ENCODE measurements at places on chromosomes 1 and 21.

DNA sequence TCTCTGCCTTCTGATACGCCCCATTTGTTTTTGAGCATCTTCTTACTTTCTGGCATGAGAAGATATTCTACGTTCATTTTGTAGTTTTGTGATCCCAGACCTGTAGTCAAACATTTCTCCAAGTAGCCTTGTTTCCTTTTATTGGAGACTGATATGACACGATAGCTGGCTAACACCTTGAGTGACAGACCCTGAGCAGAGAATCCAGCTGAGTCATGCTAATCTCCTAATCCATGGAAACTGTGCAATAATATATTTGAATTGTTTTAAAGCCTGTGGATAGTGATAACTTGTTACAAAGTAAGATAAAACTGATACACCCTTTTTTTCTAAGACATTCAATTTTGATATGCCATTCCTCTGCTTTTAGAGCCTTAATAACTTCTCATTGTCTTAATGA lies 1.2 kb upstream of the IFI44L start:
- no peak for DNase-seq

- DNase-seq: no peak
Observed at GRCh38 chr1:103250441-103250861, 142.1 kb upstream of the COL11A1 start.

DNA sequence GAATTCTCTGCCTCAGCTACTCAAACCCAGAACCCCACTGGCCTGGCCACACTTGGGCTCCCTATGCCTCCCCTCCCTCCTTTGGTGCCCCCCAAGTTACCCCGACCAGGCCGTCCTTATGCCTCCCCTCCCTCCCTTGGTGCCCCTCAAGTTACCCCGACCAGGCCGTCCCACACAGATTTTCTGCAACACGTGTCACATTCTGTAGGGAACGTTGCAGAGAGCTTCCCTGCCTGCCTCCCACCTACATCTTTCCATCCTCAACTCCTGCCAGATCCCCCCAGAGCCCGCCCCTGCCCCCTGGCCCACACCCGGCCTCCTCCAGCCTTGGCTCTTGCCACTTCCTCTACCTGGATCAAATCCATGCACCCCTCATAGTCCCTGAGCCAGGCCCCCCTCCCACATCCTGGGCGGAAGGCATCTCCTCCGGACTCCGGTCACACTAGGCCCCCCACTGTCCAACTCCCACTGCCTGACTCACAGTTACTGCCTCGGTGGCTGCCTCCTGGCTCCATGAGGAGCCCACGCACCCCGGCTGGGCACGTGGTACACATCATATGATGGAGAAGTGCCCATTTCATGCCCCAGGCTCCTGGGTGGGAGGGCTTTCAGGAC lies 41.2 kb downstream of the KCNAB2 start:
- DNase-seq: no peak

GRCh38 chr1:173477286-173478093 lies at the start of gene PRDX6:
PRDX6 (plus strand) TSS chr1:173477335; CDS start chr1:173477398, 63 bp downstream.
- peak; percentile 89 for DNase-seq

- DNase-seq: no peak
Observed at GRCh38 chr1:147843486-147843885, 59.1 kb upstream of the GJA8 start.

DNA sequence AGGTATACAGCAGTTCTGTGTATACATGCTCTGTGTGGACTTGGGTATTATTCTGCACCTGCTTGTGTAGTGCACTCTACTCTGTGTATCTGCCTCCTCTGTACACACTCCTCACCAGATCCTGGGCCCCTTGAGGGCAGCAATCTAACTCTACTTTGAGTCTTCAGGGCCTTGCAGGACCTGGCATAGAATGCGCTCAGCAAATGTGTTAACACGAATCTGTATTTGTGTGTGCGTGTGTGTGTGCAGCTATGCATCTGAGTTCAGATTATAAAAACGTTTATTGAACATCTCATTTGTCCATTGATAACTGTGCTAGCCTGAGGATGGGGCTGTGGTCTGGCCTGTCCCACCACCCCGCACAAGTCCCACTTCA lies 3.9 kb upstream of the MEF2D start:
- peak; percentile 30 for DNase-seq

DNA sequence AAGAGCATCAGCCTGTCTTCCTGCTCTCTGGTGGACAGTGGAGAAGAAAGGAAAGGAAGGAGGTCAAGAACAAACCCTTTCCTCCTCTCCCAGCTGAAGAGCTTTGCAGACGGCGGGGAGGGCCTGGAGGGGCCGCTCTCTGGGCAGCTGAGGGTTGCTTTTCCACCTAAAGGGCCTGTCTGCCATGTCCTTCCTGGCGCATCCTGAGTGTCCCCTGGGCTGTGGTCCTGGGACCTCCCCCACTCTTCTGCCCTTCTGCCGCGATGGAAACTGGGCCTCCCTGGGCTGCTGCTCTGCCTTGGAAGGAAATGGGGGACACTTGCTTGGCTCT lies 107.0 kb downstream of the ETS2 start:
- no peak for DNase-seq

DNA sequence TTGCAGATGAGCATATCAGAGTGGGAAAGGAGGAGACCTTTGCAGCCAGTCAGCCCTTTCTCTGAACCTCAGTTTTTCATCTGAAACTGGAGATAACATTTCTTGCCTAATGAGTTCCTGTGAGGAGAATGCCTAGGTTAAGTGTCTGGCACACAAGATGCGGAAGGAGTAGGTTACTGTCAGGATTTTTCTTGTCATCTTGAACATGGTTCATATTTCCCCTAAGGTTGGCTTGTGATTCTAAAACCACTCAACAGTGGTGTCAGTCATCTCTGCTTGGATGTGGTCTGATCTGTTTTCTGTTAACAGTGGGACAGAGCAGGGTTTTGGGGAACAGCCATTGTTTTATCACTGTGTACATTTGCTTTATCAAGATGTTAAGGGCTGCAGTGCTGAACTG lies 70.6 kb downstream of the TGFB2 start:
- DNase-seq: no peak

- no peak for DNase-seq
Observed at GRCh38 chr1:228140724-228141225, 696 bp downstream of the GUK1 start.

- DNase-seq: no peak
Observed at GRCh38 chr1:230572121-230573105, 69.9 kb upstream of the COG2 start.

GRCh38 chr1:207014728-207015127 lies 17.8 kb downstream of the C1orf116 start:
- DNase-seq: no peak

DNA sequence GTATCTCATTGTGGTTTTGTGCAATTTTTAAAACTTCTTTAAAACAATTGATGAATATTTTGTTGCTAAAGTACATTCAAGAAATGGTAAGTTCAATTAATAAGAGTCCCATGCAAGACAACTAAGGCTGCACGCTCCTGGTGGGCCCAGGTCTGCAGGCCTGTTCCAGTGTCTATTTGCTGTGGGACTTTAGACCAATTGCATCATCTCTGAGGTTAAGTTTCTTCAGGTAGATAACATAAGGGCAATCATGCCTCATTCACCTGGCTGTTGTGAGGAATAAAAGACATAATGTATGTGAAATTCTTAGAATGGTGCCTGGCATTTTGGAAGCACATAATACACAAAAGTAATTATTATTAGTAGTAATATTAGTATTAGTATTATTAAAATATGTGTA lies 82.9 kb downstream of the SLC25A24 start:
- no peak for DNase-seq

All from NCI-H1092 treated with DMSO at 0.1 percent for 48 hours (cell line).